ENCODE measurements at places on chromosomes 12 and 14.

DNA sequence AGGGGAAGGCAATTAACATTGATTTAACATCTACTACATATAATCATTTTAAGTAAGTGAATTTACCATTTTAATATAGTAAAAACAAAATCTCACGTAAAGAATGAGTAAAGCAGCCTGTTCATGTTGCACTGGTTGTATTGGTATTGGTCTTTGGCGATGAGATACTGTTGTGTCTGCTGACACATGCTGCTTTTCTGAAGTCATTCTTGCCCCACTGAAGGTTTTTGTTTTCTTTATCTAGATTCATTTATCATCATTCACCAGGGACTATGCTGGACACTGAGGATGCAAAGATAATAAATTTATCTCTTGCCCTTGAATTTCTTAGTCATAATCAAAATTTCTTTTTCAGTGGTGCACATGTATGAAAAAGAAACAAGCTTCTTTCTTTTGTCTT lies 246.2 kb upstream of the NPAS3 start:
- no peak for DNase-seq

DNA sequence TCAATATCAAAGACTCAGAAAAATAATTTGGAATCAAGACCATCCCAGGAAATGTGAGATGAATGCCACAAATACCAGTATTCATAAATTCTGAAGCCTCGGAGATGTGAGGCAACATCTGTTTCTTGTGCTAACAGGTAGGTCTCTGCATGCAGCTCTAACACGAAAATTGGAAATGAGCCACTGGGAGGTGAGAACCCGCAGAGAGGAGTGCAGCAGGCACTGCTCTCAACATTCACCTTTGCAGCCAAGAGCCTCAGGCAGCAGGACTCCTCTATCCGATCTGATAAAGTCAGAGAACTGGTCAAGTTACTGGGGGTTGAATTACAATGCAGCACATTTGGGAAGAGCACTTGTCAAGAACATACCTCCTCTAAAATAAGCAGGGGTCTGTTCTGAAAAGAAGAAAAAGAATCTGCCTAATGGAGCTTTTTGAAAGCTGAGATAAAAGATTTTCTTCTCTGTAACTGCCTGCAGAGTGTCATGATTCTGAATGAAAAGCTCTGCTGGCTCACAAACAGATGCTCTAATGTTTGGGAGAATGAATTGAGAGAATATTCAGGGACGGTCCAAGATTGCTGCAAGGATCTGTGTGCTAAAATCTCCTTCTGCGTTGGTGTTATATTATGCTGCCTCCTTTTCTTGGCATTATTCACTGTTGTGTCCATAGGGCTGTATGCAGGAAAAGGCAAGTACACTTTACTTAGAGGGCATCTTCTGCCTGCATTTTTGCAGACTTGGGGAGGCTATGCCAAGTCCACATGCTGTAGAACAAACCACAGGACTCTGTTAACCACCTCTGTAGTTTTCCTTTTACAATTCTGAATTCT lies 209.6 kb upstream of the KRR1 start:
- no peak for DNase-seq

DNA sequence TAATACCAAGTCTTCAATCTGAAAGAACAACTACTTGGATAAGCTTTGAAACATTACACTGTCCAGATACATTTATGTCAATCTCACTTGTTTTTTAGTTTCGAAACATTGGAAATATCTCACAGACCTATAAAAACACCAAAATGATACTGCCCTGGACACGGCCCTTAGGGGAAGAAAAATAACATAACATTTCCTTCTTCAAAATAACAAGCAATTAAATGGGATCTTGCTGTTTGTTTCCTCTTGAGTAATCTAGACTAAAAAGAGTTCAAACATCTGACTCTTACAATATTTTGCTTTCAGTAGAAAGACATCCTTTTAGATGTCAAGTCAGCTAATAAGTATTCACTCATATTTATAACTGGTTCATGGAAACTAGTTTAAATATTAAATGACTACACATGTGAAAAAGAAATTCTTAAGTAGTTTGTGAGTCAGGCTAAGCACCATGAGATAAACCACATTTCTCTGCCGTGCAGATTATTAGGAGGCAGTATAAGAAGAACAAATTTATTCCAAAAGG lies 87.5 kb downstream of the EPS8 start:
- DNase-seq = no peak

GRCh38 chr12:21129906-21130305 lies 1.1 kb upstream of the SLCO1B1 start:
- DNase-seq = no peak

GRCh38 chr12:47602949-47603558 lies 102.8 kb downstream of the RPAP3 start:
- DNase-seq = no peak

DNA sequence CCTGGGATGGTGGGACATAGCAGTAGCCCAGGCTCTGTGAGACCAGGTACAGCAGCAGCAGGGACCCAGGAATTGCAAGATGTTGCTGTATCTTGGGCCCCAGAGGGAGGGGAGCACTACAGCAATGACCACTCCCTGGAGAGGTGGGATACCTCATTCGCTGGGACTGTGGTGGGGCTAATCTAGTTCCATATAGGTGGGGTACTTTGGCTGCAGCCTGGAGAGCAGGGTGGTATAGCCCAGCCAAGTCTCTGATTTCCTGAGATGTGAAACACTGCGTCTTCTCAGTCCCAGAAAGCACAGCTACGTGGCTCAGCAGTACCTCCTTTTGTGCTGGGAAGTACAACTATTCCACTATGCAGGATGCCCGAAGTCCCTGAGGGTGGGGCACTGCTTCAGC lies 163.7 kb upstream of the ARHGAP5 start:
- no peak for DNase-seq

DNA sequence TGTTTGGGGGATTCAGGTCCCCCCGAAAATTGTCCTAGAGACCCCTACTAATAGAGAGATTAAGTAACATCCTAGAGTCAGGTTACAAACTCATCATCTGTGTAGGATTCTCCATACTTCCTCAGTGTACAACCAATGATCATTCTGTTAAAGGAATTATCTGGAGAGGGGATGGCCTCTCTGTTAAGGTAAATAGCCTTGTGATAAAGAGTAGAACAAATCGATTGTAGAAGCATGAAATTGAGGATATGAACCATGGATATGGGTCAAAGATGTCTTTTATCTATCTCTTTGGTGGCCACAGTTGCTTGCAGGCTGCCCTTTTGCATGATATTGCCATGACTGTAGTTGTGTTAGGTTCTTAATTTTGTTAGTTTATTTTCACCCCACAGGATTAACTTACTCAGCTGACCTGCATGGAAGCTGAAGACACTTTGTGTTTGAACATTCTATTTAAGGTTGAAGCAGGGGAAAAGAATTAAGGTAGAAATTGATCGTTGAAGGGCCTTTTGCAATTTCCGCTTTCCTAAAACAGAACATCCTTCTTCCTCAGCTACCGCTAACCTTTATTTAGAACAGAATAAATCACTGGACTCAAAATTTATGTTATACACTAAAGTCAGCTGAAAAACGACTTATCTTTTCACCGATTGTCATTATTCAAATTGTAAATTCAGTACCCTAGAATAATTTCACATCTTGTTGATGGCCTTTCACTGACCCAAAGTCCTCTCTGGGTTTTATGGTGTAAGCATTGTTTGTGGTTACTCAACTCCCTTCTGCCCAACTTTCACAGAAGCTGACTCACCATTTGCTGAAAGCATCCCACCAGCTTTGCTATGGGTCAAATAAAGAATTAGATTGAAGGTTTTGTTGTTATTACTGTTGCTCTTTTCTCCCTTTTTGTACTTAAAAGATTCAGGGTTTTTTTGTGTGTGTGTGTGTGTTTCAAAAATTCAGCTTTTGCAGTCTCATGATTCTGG lies 52.3 kb downstream of the IRAK3 start:
- no peak for DNase-seq

- DNase-seq = no peak
Measured at GRCh38 chr12:118359541-118359915, 13.2 kb downstream of the TAOK3 start.

- DNase-seq = no peak
Measured at GRCh38 chr12:3622822-3623690, 129.9 kb downstream of the CRACR2A start.

GRCh38 chr12:49367381-49368239 lies at the start of gene SPATS2:
SPATS2 (plus strand) TSS chr12:49367462; CDS start chr12:49461013, 93,551 bp downstream.
- DNase-seq = no peak

Measured in activated effector memory CD4-positive, alpha-beta T cell treated with Interleukin-2 at 50 U/mL for 16 hours (primary cell).